ENCODE measurements at places on chromosomes 1 and 21.

- DNase-seq, result no peak
Measured at GRCh38 chr1:98702976-98703375, 41.5 kb downstream of the SNX7 start.

- no peak for DNase-seq
Measured at GRCh38 chr1:151002611-151003010, 4.1 kb downstream of the MINDY1 start.

DNA sequence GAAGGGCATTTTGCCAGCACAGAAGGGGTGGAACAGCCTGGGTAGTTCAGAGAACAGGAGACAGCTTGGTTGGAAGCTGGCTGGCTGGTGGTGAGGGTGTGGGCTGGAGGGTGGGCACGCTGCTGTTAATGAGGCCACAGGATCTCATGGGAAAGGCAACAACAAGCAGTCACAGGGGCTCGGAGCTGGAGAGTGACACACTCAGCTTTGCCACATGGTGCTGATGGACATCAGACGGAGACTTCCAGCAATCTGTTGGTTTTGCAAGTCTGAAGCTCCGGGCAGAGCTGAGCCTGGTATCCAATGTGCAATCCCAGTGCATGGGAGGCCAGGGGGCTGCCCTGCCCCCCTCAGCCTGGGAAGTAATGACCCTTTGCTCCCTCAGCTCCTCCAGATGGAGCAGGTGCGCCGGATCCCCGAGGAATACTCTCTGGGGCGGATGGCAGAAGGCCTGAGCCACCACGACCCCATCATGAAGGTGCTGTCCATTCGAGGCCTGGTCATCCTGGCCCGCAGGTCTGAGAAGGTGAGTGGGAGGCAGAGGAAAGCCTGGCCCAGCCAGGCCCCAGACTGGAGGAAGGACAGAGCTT is 15.6 kb upstream of the TTC4 start:
- no peak for DNase-seq

DNA sequence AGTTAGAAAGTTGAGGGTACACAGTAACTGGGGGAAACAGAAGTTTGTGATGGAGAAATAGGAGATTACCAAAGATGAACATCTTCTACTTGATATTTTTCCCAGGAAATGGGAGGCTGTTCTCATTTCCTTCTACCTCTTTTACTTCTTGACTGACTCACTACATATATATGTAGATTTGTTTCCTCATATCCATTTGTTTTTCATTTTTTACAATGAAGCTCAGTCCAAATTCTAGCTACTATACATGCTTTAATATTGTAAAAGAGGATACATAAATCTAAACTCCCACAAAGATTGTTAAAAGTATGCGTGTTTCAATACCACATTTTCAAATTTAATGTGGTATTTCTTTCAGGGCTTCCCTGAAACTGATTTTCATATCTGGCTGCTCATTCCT is 366.6 kb upstream of the NCAM2 start:
- DNase-seq, result no peak

DNA sequence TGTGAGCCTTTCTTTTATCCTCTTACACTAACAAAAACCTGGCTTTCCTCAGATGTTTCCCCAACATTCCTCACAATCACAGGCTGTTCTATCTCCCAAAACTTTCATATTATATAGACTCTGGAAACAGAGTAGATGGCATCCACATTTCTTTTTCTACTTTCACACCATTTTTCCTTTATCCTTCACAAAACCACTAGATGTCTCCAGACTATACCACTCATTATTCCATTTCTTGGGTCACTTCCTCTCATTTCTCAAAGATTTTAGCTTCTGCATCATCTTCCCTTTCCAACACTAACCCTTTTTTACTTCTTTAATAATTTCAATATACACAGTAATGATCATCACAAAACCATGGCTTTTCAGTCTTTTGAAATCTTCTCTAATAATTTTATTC is 286.0 kb upstream of the DEPDC1 start:
- DNase-seq, result no peak

GRCh38 chr1:22365331-22366295 is 86.0 kb upstream of the ZBTB40 start:
- no peak for DNase-seq

DNA sequence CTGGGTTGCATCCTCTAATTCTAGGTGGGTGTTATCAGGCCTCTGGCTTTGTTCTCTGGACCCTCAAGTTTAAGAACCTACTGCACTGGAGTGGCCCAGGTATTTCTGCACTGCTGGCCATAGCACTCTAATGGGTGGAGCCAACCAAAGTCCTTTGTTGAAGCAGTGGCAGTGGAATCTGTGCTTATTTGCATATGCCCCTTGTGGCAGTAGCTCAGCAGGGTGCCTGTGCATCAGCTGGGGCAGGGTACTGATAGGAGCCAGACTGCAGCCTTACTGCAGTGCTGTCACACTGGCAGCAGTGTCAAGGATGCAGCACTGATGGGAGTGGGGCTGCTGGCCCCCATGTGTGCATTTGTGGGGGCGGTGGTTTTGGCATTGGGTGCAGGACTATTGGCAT is 660.6 kb downstream of the LRRIQ3 start:
- DNase-seq, result no peak

DNA sequence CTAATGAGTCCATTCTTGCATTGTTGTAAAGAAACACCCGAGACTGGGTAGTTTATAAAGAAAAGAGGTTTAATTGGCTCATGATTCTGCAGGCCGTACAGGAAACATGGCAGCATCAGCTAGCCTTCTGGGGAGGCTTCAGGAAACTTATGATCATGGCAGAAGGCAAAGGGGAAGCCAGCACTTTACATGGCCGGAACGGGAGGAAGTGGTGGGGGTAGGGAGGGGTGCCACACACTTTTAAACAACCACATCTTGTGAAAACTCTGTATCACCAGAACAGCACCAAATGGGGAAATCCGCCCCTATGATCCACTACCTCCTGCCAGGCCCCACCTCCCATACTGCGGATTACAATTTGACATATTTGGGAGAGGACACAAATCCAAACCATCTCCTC is 43.9 kb downstream of the NOS1AP start:
- DNase-seq, result no peak

DNA sequence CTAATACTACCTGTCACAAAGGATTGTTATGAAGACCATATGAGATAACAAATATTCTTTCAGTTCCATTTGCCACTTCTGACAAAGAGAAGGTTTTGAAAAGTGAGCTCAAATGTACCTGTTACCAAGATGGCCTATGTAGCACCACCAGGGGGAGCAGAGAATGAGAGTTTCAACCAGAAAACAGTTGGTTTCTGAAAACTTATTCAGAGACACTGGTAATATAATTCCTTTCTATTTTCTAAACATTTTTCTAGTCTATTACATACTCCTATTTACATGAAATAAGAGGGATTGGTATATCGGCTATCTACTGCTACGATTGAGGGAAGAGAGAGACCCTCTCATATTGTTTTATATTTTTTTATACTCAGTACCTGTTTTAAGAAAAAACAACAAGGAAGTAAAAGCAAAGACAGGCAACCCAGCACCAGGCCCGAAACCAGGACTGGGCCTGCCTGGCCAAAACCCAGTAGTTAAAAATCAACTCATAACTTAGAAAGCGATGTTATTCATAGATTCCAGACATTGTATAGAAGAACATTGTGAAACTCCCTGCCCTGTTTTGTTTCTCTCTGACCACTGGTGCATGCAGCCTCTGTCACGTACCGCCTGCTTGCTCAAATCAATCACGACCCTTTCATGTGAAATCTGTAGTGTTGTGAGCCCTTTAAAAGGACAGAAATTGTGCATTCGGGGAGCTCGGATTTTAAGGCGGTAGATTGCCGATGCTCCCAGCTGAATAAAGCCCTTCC is 48.3 kb downstream of the IL23R start:
- no peak for DNase-seq

DNA sequence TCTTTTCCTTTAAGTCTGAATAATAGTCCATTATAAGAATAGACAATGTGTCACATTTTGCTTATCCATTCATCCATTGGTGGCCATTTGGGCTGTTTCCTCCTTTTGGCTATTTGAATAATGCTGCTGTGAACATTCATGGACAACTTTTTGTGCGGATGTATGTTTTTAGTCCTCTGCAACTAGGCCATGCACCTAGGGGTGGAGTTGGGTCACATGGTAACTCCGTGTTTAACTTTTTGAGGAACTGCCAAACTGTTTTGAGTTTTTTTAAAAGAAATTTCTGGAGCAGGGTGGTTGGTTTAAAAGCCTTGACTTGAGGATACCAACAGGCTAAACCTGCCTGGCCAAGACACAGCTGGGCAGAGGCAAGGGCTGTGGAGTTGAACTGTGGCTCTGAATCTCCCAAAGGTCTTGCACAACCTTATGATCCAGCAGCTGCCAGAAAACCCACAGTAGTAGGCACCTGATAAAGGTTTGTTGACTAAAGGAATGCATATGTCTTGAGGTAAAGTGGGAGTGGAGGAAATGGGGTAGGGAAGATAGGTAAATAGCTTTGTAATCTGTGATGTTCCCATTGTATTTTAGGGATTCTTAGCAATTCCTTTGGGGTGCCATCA is 5.6 kb upstream of the RPTN start:
- no peak for DNase-seq
